ENCODE measurements at places on chromosomes 1 and 21.
A peak's percentile ranks its signal among the peaks of the same experiment; 100 is the strongest.

GRCh38 chr1:61980561-61980960 is 214.1 kb upstream of the L1TD1 start:
- DNase-seq = no peak

DNA sequence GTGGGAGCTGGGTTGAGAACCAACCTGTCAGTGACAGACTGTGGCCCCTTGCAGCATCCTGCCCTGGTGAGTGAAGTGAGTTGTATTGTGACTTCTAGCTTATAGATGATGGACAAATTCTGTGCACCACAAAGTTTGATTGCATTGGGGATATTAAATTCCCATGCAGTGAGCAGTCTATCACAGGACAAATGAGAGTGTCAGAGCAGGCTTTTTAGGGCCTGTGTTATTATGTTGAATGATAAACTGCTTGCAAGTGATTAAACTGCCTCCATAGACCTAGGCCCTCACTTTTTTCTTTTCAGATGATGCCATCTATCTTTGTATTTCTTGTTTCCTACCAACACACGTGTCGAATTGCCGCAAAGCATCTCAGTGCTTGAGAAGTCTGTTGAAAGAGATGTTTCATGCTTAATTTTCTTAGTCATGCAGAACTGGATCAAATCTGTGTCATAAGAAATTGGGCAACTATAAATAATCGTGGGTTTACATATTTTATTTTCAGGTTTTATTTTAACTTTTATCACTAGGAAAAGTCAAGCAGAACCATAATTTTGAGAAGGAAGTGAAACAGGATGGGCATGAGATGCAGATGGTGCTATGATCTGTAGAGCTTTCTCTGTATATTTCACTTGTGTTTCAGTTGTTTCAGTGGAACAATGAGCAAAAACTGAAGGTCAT is 199.2 kb downstream of the S1PR1 start:
- DNase-seq = no peak

- no peak for DNase-seq
These were observed 4.3 kb upstream of the NADK start for GRCh38 chr1:1782399-1783221.

GRCh38 chr1:115832651-115833050 is 8.3 kb downstream of the NHLH2 start:
- DNase-seq = no peak

DNA sequence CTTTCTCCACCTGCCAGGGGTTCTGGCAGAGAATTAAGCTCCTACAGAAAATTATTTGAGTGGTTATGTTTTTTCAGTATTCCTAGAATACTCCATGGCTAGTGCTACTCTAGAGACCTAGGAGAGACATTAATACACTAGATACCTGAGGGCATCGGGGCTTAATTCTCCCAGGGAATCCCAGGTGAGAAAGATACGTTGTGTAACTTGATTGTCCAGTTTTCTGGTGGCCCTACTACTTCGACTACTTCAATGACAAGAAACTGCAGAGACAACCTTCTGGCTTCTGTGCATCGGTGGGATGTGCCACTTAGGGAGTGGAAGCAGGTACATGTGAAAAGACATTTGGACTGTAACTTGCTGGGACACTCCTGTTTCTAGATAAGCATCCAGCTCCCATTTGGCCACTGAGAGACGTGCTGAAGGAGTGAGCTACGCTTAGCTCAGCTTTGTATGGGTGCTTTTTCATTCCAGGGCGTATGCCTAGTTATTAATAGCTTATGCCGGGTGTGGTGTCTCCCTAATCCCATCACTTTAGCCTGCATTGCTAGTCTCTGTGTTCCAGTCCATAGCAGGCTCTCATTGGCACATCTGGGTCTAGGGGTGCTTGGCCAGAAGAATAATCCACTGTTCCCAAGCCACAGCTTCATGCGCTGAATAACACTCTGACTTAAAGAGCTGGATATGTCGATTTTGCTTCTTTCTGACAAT is 300.7 kb downstream of the SIPA1L2 start:
- DNase-seq = no peak

- DNase-seq = no peak
These were observed 15.4 kb downstream of the NOL9 start for GRCh38 chr1:6538956-6539355.

GRCh38 chr1:215544566-215544965 is 22.5 kb upstream of the KCTD3 start:
- no peak for DNase-seq

DNA sequence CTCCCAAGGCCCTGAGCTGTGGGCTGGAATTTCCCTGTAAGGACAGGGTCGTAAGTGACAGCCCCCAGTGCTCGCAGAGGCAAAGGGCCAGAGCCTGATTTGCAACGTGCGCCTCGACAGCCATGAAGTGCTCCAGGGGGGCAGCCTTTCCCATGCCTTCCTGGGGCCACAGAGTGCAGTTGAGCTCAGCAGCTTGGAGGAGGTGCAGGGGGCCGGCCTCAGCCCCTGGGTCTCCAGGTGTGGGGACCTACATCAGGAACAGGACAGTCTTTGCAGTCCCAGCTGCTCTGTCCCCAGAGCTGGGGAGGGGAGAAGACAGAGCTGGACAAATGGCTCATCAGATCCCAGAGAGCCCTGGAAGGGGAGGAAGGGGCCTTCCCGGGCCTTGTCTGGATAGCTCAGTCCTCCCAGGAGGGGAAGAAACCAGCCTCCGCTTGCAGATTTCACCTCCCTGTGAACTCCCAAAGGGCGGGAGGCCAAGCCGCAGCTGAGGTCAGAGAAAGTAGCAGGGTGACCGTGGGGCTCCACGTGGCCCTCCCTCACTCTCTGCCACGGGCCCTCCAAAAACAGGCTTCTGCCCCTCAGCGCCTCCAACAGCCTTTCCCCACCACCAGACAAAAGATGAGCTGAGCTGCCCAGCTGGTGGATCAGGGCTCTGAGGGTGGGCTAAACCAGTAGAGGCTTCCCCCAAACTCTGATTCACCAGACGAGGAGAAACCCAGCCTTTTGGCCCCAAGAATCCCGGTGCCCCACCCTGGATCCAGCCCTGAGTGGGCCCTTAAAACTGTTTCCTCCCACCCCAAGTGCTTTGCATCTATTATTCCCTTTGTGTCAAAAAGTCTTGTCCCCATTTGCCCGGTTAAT is 76.5 kb downstream of the DHRS3 start:
- no peak for DNase-seq

- DNase-seq = no peak
These were observed 32.4 kb upstream of the PGBD5 start for GRCh38 chr1:230458509-230458908.

DNA sequence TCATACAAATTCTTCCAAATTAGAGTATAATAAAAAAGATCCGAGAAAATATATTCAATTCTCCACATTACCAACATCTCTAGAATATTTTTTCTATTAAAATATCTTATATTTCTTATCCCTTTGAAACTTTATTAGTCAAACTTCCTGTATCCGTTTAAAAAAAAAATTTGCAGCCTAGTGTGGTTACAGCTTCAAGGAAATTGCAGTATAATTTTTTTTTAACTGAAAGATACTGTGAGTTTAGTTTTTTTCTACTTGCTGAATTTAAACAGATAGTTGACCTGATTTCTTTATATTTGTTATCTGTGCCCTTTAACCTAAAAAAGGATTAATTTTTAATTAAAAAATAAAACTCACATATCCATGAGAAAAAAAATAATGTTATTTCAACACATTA is 1.5 kb downstream of the RGS18 start:
- DNase-seq = no peak

DNA sequence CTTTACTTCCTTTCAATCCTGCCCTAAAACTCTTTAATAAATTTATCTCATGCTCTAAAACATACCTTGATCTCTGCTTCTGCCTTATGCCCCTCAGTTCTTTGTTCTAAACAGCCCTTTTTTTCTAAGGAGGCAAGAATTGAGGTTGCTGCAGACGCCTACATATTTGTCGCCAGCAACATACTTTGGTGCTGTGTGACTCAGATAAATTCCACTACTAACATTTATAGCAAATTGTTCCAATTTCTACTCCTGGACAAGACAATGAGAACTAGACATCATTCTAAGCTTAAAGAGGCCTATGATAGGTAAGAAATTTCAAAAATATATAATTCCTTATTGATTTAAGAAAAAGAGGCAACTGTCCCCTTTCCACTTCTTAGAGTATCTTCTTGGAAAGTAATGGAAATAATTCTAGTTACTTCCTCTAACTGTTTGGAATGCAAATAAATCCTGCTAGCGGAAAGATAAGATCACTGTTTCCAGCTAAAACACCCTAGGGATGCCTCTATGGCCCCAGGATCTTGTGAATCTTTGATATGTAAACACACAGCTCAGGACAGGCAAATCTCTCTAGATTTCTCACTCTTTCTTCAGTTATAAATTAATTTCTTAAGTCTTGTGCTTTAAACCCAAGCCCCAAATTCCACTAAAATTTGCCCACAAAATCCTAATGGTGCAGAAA is 869.1 kb downstream of the KCNT2 start:
- DNase-seq = no peak

- no peak for DNase-seq
These were observed 75.5 kb upstream of the PDC start for GRCh38 chr1:186536273-186536890.

DNA sequence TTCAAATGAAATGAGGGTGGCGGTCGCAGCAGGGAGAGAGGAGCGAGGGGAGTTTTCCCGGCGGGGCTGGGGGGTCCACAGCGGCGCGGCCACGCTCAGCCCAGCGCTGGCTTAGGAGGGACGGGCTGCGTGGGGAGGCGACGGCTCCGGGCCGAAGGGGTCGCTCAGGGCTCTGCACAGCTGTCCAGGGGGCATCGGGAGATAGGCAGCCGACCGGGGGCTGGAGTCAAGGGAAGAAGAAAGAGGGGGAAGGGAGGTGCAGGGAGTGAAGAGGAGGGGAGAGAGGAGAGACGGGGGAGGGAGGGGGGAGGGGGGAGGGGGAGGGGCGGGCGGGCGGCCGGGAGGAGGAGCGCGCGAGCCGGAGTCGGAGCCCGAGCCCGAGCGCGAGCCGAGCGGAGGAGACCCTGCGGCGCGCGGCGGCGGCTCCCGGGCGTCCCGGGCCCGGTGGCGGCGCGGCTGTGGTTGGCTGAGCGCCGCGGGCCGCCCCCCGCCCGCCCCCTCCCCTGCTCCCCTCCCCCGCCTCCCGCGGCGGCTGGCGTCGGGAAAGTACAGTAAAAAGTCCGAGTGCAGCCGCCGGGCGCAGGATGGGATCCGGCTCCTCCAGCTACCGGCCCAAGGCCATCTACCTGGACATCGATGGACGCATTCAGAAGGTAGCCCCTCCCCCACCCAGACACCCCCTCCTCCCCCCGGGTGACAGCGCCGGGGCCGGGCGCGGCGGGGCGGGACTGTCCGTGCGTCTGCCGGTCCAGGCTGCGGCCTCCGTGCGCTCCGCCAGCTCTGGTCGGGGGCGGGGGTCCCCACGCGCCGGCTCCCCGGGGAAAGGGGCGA is at the start of gene PDE9A:
PDE9A (plus strand) TSS at position 391 of the 831 bp plus-strand sequence; CDS start at position 585, 194 bp downstream.
- DNase-seq = no peak

- DNase-seq = no peak
These were observed 110.1 kb upstream of the RUNX3 start for GRCh38 chr1:25040122-25040685.

GRCh38 chr1:34398916-34399275 is 222.2 kb downstream of the C1orf94 start:
- no peak for DNase-seq

DNA sequence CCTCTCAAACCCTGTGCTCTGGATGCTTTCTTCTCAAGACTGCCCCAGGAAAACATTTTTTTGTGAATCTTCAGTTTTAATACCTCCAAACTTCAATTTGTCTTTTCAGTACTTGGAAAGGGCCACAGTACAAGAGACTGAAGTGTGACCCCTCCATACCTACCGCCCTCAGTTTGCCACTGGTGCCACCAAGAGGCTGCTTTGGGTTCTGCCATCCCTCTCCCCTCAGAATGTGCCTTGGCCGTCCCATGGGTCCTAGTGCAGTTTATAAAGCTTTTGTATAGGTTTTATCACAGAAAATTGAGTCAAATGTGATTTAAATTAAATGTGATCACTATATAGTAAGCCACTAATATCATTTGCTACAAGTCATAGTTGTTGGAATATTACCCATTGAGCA is 60.8 kb upstream of the PGD start:
- peak; percentile 4 for DNase-seq

- no peak for DNase-seq
These were observed 152.2 kb upstream of the SGIP1 start for GRCh38 chr1:66381621-66382275.

- no peak for DNase-seq
These were observed 594 bp downstream of the HDGF start for GRCh38 chr1:156750711-156751450.

GRCh38 chr1:53110370-53111072 is 31.9 kb downstream of the SLC1A7 start:
- DNase-seq = no peak

DNA sequence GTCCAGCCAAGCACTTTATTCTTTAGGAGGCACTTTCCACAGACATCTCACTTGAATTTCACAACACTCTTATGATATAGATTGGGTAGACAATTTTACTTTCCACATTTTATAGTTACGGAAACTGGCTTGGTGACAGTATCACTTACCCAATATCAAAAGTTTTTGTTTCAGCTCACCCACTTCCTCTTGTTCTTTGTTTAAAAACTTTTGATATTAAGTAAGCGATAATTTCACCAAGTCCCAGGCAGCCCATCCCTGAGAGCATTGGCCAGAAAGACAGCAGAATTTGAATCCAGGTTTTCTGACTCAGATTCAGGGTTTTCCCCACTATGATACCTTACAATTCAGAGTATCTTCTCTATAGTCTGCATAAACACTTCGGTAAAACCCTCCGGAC is 60.0 kb downstream of the LRIG2 start:
- no peak for DNase-seq
